ENCODE measurements at places on chromosomes 5 and 9.

DNA sequence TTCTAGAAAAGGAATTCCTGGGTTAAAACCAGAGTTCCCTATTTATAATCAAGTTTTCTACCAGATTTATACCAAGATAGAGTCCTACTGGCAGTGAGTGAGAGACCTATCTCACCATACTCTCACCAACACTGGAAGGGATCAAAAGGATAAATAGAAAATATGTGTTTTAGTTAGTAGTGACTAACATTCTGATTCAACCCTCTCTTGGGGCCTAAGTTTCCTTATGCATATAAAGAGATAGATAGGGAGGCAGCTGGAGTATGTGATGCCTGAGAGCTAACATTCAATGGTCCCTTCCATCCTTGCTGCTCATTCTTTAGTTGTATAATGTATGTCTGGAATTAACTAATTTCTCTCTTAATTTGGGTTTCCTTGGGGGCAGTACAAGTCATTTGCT is 32.0 kb downstream of the CKMT2 start:
- DNase-seq: no peak

DNA sequence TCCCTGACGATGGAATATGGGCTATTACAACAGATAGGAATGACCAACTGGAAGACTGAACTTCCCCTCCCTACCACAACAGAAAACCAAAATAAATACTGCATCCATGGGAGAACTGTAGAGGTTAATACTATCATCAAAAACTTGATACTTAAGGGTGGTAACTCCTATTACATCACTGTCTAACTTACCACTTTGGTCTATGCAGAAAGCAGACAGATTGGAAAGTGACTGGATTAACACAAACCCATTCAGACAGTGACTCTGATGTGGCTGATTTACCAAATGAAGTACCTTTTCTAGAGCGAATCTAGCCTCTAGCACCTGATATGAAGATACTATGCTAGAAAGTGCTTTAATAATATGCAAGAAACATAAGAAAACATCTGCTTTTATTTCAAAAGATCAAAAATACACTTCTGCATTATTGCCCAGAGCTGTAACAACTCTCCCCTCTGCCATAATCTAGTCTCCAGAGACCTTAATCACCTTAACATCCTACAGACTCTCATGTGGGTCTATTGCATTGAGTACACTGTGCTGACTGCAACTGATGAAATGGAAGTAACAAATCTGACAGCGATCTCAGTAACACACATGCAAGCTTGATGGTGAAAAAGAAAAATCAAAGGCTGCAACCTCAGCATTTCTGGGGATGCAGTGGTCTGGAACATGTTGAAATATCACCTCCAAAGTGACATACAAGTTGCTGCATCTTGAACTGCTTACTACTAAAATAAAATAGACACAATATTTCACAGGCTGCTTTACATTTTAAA is 62.7 kb downstream of the EPB41L4A start:
- no peak for DNase-seq

- DNase-seq: no peak
These were observed 52.1 kb downstream of the RGS7BP start for GRCh38 chr5:64557911-64558310.

- no peak for DNase-seq
These were observed 81.9 kb downstream of the TNC start for GRCh38 chr9:115035841-115036612.

DNA sequence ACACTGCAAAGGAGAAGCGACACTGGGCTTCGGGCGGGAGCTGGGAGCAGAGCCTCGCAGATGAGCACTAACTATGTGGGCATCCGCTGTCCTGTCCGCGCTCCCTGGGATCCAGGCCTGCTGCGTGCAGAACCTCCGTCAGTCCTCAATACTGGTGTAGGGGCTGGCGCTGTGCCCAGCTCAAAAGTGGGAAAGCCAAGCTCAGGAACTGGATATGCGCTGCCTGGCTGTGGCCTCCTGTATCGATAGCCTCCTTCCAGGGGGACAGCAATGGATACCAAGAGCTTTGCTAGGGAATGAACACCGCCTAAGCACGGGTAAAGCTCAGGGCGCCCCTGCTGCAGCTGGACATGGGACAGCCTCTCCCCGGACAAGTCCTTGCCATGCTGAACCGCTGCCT is 270.4 kb downstream of the NSG2 start:
- DNase-seq: no peak

- DNase-seq: no peak
These were observed 10.8 kb downstream of the TNFSF8 start for GRCh38 chr9:114919611-114920010.

DNA sequence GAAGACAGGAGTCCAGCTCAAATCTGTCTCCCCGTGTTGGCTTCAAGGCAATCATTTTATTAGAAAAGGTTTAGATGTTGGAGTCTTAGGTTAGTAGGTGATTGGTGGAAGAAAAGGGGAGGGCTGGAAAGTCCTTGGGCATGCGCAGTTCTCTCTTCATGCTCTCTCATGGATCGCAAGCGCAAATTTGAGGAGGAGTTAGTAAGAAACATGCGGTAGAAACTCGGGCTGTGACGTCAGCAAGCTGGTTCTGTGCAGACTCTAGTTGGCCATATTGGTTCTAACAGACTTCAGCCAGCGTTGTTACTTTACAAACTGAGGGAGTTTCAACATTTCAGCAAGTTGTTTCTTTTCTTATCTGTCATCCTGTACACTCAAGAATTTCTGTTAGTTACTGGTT is 392.2 kb downstream of the CDK5RAP2 start:
- DNase-seq: no peak

DNA sequence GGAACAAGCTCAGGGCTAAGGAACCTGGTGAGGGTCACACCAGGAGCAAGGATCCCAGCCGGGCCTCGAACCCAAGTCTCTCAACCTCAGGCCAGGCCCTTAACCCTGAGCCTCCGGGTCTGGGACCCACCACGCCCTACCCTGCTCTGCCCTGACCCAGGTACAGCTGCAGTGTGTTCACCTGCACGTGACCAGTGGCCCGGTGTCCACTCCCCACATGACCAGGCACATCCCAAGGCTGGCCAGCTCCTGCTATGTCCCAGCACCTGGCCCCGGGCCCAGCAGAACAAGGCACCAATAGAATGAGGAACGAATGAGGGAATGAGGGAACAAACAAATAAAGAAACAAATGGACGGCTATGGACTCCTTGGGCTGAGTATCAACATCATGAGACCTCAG is 112.0 kb upstream of the SARDH start:
- no peak for DNase-seq

GRCh38 chr5:158473016-158473635 is 614.2 kb upstream of the CLINT1 start:
- DNase-seq: no peak

DNA sequence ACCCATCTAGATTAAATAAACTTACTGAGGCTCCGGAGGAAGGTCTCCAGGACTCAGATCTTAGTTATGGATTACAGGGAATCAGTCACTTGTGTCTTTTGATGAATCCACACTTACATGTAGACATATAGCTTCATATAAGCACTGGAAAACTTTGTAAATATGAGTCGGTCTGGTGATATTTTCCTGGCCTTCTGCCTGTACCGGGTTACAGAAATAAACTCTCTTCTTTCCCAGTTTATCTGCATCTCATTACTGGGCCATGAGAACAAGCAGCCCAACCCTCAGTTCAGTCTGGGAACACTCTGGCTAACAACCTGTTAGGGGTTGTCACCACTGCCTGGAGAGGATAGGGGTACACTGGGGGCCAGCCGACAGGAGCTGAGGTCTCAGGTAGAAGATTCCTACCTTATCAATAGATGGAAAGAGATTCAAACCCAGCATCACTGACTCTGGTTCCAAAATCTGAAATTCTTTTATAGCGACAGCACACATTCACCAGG is 59.1 kb downstream of the THBS4 start:
- DNase-seq: no peak

DNA sequence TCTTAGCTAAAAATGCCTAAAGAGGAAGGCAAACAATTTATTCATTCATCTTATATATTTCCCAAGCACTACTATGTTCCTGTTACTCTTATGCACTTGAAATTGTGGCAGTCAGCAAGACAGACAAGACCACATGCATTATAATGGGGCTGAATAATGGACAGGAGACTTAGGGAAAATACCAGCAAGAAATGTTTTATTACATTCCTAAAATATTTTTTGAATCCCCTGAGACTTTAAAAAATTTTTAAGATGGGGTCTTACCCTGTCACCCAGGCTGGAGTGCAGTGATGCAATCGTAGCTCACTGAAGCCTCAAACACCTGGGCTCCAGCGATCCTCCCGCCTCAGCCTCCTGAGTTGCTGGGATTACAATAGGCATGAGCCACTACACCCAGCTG is 13.2 kb downstream of the ZCCHC9 start:
- no peak for DNase-seq

- DNase-seq: no peak
These were observed 9.6 kb downstream of the ITGA2 start for GRCh38 chr5:52998552-52999313.

DNA sequence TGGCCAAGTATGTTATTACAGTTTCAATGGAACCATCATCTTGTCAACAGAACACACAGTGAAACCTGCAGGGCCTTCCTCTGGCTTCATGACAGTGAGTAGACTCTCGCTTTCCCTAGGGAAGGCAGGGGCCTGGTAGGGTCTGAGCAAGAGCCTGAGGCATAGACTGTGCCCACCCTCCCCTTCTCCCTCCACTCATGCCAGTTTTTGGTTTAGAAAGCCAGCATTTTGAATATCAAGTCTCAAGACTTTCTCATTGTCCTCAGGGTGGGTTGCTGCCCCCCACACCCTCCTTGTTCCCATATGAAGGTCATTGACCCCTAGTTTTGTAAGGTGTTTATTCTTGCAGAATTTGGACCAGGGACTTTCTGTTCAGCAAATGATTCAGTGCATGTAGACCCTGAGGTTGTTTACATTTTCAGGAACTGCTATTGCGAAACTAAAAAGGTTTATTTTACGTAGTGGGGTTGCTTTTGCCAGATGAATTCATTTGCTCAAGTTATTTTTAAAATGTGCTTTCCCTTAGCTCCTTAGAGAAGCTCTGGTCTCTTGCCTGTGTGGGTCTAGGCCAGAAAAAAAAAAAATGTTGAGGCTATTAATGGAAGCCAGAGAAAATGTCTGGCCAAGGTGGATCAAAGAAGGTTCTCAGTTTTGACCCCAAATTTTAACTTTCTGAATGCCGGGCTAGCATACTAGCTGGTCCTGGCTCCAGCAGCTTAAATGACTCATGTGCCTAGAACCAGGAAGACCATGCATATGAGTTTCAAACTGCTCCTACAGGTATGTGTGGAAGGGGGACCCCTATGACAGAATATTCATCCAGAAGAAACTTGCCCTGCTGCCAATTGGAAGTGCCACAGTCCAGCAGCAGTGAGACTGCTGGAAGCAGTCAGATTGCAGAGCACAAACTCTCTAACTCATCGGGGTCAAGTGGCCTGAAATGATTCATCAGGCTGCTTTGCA is 10.1 kb upstream of the MOB3B start:
- DNase-seq: no peak

Measured in HEK293T (cell line).